ENCODE measurements at places on chromosomes 12 and 14.

DNA sequence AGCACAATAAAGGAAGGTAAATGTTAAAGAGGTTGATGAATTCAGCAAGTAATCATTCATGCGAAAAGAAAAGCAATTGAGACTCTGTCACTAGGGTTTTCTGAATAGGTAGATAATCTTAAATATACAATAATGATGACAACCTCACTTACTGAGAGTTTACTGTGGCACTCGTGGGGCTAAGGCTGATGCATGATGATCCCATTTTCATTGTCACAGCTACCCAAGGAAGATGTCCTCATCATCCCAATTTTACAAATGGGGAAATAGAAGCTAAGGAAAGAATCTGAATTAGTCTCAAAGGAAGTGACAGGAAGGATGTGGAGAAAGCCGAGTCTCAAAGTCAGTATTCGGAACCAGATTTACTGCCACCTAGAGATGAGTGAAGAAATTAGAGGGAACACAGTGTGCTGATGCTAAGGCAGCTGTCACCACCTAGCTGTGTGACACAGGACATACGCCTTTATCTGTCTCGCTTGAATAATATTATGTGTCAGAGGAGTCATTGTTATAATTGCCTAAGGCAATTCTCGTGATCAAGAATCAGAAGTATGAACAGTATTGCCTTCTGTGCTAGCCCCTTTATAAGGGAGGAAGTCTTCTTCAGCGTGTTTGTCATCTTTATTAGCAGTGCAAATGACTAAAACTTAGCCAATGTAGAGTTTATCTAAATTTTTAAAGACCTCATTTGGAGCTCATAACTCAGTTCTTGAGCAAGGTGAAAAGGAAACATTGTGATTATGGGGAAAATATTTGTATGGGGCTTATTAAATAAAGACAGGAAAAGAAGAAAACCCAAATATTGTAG, 63.2 kb downstream of the ERGIC2 start:
- DNase-seq, result peak; percentile 57

GRCh38 chr12:64007853-64008252, 163.4 kb downstream of the SRGAP1 start:
- DNase-seq, result no peak

DNA sequence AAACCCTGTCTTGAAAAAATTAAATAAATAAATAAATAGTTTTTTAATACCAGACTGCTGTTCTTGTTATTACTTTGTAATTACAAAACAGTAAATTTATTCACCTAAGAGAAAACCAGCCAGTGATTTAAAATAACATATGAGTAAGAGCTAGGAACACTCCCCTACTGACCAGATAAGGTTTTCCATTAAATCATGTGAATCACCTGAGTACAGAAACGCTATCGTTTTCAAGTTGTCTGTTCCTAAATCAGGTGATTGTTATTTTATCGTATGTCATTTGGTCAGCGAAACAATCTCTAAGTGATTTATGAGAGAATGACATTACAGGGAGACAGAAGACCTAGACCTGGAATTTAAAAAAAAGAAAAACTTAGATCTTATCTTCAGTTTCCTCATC, 47.3 kb downstream of the RPS29 start:
- DNase-seq, result no peak

GRCh38 chr14:81144824-81145603, 75.7 kb downstream of the GTF2A1 start:
- DNase-seq, result peak; percentile 5

DNA sequence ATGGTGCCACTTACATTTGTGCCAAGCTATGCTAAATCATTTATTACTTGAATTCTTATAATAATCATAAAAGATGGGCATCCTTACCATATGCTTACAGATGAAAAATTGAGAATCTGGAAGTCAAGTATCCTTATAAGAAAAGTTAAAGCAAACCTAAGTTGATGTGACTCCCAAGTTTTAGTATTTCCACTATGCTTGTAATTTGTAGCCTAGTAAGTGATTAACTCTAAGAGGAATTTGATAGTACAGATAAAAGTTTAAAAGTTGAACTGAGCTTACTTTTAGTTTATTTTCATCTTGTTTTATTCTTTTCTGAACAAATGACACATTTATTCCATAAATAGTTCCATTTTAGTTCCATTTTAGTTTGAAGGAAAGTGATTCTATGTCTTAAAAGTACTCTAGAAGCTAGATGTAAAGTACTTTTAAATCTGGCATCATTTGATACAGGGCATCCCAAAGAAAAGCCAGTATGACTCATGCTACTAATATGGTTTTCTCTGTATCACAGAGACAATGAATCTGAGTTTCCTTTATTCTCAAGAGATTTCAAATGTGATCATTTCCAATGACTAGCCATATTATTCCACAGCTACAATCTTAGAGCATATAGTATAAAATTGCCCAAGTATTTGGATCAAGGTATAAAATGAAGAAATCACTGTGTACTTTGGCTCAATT, 596.0 kb downstream of the SLC16A7 start:
- DNase-seq, result no peak

GRCh38 chr12:57846285-57846576, 298 bp downstream of the CTDSP2 start:
- DNase-seq, result peak; percentile 60

GRCh38 chr14:53855574-53855973, 101.1 kb downstream of the BMP4 start:
- DNase-seq, result no peak

GRCh38 chr12:10293570-10294227, 14.0 kb upstream of the KLRD1 start:
- no peak for DNase-seq

- no peak for DNase-seq
These were observed 680.7 kb downstream of the GALC start for GRCh38 chr14:87312169-87312893.

- DNase-seq, result no peak
These were observed 17.4 kb downstream of the FOXN4 start for GRCh38 chr12:109291521-109292341.

DNA sequence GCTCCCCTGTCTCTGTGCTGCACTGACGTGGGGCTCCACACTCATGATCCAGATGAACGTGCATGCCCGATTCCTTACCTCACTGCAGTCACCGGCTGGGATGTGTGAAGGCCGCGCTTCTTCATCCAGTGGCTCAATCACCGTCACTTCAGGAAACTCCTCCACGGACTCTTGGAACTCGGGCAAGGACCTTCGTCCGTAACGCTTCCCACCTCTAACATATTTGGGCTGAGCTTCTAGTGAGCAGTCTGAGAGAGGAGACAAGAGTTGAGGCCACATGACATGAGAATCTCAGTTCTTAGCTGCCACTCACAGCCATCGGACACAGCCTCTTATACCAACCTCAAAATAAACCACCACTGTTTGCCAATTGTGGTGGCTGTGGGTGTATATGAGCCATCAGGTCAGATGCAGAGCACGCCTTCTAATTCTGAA, 38.3 kb downstream of the NIN start:
- no peak for DNase-seq

DNA sequence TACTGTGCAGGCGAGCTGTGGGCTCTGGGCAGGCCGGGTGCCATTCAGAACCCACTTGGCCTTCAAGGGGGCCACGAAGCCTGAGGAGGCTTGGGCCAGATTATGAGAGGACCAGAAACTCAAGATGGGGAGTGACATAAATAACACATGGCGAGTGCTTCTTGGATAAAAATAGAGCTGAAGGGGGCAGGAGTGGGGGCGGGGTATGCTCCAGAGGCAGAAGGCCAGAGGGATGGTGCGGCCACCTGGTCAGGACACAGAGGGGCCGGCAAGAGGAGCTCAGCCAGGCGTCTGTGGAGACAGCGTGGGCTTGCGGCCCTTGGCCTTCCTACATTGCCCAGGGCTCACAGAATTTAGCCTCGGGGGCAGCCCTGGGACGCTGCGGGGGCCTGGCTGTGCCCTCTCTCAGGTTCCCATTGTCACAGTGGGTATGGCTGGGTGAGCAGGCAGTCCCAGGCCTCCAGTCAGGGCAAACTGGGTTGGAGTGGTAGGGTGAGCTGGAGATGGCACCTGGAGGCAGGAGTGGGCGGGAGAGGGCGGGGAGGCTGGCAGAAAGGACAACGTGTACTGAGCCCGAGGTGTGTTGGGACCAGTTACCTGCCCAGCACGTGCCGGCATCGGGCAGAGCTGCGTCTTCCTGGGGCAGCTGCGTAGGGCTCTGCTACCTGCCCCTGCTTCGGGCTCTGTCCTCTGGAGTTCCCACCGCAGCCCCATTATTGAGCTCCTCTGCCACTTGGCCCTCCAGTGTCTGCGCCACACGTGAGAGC, 7.4 kb upstream of the SLC25A29 start:
- no peak for DNase-seq

- peak; percentile 49 for DNase-seq
These were observed 662 bp upstream of the ATP2A2 start for GRCh38 chr12:110280392-110280778.

DNA sequence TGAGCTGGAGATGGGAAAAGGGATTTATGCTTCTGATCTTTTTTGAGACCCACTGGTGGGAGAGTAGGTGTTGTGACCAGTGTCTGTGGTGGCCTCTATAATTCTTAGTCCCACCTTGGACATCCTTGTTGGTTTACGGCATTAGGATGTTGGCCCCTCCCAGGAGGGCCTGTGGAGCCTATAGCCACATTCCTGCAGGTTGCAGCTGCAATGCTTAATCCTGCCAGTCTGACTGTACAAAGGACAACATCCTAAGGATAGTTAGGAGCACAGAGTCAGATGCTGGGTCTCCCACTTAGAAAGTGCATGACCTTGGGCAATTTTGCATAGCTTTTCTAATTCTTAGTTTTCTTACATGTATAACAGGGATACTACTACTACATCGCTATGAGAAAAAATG, 150.9 kb upstream of the SLC38A2 start:
- DNase-seq, result peak; percentile 7

DNA sequence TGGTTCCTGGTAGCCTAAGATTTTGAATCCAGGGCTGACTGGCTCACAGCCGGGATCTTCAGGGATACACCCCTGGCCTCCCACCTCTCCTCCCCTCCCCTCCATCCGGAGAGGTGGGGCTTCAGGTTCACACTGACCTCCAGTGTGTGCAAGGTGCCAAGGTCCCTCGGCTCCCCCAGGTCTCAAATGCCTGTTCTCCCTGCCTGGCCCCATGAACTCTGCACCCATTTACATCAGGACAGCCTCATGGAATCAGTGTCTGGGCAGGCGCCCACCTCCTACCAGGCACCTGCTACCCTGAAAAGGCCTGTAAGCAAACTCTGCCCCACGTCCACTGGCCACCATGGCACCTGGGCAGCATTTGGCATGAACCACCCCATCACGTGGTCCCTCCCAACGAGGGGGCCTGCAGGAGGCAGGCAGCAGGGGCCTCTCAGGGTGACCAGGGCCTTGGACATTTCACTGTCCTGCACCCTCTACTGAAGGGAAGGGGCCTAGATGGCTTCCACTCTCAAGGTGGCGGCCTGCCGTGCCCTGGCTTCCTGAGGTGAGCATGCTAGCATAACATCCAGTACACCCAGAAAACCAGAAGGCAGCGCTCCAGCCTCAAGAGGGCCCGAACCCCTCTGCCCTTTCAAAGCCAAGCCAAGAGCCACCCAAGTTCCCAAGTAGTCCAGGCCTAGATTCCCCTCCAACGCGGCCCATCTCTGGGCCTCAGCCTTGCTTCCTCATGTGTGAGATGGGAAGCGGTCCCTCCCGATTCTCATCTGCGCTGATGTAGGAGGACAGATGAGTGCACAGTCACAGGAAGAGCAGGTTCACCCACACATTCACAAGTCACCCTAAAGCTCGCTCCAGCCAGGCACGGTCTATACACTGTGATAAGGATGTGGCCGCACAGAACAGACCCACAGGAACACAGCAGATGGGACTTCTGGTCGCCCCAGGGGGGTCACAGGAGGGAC, 37.3 kb downstream of the CCDC85C start:
- no peak for DNase-seq
